Stimulated activated CD4-positive, alpha-beta T cell treated with anti-CD3 and anti-CD28 coated beads, TNF-alpha, amount 100 ng/mL, for 1 hour (primary cell): ENCODE measurements at places on chromosomes 1 and 21.

DNA sequence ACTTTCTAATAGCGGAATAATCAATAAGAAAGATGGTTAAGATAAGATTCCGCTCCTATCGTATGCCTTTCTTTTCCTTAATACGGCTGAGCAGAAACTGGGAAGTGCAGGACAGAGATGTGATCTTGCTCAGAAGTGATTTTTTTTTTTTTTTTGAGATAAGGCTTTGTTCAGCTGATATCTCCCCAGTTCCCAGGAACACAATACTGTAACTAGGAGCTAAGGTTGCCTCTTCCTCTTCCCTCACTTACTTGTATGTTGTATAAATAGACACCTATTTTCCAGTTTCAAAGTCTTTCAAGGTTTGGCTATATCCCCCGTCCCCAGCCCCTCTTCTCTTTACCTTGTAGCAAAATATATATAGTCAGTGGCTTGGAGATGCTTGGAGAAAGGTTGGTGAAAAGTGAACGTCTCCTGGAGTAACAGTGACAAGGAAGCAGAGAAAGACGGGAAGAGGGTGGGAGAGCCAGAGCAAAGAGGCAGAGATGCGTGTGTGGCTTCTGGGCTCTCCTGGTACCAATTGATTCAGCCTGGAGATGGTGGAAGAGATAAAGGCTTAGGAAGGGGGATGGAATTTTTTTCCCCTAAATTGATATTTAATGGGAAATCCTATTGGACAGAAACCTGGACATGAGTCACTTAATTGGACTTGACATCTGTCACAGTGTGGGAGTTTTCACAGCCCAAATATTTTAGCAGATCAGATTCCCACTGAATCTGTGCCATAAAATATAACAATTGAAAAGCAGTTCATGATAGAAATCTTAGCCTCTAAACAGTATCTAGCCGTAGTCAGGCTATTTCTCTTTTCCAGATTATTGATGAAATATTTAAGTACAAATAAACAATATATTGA, at the start of gene NHLH2:
NHLH2 (minus strand) TSS at position 522 of the 856 bp plus-strand sequence. CDS start 2,754 bp downstream, outside the sequence.
- DNase-seq, result no peak

- no peak for DNase-seq
Observed at GRCh38 chr1:236123563-236123962, 18.8 kb upstream of the GPR137B start.

DNA sequence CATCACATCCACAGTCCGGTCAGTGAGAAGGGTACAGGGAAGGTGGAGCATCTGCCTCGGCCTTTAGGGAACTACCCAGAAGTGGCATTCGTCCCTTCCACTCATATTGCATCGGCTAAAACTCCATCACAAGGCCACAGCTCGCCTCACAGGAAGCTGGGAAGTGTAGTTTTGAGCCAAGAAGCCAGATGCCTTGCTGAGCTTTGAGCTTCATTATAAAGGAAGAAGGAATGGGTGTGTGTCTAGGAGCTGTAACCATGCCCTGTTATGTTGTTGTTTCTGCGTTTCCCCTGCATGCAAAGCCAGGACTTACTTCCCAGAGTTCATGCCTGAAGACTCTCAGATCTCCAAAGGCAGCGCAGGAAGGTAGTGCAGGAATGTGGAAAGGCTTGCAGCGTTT, 61.1 kb downstream of the OPTC start:
- DNase-seq, result no peak

DNA sequence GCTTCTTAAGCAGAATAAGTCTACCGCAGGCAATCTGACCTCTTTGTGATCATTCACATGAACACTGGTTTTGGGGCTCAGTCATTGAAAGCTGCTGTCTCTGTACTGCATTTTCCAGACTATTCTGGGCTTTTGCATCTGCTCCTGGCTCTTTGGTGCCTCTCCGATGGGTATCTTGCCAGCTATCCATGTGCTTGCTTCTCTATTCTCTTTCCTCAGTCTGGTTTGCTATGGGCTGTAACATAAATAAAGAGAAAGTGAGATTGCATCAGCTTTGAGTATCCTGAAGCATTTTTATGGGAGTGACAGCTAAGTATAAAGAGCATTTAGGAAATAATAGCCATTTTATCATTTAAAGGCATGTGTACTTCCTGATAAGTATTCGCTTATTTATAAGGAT, 70.7 kb downstream of the C1orf21 start:
- no peak for DNase-seq

- no peak for DNase-seq
Observed at GRCh38 chr1:18104546-18105100, 3.0 kb upstream of the IGSF21 start.

DNA sequence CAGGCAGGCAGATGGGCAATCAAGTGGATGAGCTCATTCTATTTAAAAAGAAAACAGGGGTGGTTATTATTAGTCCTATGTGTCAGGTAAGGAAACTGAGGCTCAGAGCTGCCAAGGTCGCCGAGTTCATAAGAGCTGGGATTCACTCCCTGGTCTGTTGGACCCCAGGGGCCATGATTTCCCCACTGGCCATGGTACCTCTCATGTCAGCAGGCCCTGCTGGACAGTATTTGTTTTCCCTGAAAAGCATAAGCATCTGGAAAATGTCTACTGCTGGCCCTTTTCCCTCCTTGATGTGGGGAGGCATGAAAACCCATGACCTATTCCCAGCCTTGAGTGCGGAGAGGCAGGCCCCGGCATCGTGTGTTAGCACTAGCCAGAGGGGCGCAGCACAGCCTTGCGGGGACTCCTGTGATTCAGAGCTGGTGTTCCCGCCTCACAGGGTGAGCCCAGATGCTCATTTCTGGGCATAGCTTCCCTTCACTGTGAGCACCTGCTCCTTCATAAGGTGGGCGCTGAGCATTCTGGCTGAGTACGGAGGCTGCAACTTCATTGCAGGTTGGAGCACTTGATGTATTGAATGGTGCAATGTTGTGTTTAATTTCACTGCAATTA, 617.5 kb downstream of the PTPRU start:
- no peak for DNase-seq

GRCh38 chr1:205179842-205180241, 31.7 kb downstream of the DSTYK start:
- no peak for DNase-seq

DNA sequence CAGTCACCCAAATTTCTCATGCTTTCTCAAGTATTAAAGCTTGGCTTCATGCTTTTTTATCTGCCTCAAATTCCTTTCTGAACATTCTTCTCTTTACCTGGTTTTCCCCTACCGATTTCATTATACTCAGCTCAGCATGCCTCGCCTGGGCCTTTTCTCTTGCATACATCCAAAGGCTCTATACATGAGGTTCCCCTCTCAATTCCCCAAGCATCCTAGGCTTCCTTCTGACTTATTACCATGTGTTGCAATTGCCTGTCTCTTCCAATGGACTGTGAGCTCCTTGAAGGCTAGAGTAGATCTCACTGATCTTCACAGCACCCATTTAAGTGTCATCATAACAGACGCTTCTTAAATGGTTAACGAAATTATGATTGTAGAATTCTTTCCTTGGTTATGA, 24.1 kb upstream of the CYP4A22 start:
- DNase-seq, result no peak
